ENCODE measurements at places on chromosomes 4 and X.
A peak's percentile ranks its signal among the peaks of the same experiment; 100 is the strongest.

DNA sequence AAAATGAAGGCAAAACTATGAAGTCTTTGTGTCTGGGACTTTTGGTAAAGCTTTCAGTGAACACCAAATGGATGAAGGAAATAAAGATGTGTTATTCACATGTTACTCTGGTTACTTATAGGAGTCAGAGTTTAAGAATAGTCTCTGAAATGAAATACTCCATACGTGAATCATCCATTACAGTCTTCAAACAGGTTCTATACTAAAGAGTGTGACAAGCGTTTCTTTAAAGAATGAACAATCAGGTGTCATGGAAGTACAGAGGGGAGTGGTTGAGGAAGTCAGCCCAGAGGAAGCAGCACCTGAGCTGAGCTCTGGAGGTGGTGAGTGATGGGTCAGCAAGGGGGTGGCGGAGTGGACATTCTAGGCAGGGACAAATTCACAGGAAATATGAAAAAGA, 41.8 kb upstream of the SORBS2 start:
- DNase-seq = no peak

DNA sequence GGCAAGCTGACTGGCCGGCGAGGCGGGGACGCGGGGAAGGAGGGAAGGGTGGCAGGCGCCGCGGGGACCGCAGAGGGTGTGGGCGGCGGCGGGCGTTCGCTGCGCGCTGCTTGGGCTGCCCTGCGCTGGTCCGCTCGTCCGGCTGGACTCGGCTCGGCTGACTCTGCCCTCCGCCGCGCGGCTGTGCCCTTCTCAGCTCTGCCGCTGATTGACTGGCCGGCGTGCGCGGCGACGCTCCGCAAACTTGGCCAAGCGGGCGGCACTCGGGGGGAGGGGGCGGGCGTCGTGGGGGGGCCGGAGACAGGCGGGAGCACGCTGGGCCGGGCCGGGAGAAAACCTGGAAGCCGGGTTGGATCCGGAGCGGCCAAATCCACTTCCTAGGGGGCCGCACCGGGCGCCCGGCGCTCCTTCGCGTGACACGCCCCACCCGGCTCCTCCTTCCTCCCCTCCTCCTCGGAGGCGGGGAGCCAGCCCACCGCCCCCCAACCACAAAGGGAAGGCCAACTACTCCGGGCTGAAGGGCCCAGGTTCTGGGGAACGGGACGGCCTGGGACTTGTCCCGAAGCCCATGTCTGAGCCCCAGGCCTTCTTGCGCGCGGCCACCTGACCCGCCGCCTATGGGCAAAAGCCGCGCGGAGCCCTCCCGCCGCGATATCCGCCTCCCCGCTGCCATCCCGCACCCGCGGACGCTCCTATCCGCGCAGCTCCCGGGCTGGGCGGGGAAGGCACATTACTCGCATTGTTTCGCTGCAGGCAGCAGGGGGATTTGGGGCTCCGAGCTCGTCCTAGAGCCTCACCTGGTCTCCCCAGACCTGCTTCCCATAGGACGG, at the start of gene GPC4:
Gene GPC4 (minus strand): TSS at position 214 of the 830 bp plus-strand sequence. CDS start 524 bp downstream, outside the sequence.
- DNase-seq = peak; percentile 4

DNA sequence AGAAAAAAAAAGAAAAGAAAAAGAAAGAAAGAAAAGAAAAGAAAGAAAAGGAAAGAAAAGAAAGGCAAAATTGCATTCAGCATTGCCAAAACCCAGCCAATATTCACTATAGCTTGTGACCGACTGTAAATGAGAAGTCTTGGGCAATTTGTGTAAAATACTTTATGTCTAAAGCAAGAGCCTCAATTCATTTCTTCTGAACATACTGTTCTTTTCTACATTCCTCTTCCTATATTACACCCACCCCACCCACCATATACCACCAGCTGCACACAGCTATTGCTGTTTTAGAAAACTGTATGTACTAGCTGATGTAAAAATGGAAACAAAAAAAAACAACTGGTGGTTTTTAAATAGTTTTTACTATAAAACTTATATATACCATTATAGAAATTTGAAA, 156.9 kb upstream of the TTC29 start:
- no peak for DNase-seq

DNA sequence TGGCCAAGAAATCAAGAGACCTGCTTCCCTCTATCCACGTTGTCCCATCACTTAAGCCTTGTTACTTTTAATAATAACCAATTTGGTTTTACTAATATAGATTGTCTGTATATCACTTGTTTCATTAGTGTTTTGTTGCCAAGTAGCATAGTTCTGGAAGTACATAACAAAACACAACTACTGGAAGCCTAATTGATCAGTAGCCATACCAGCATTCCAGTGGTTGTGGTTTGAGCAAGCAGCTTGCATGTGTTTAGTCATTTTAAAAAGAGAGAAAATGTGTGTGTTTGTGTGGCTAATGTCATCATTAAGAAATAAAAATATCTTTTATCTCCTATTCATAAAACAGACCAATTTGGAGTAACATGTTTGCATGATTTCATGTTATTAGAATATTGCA, 70.8 kb downstream of the PTPN13 start:
- DNase-seq = no peak

GRCh38 chr4:118839221-118839927, 3.4 kb upstream of the SEC24D start:
- DNase-seq = no peak

- DNase-seq = no peak
Measured at GRCh38 chrX:98299785-98300184, 1416.1 kb downstream of the RPA4 start.

- no peak for DNase-seq
Measured at GRCh38 chr4:2332976-2333319, 71.0 kb upstream of the MXD4 start.

DNA sequence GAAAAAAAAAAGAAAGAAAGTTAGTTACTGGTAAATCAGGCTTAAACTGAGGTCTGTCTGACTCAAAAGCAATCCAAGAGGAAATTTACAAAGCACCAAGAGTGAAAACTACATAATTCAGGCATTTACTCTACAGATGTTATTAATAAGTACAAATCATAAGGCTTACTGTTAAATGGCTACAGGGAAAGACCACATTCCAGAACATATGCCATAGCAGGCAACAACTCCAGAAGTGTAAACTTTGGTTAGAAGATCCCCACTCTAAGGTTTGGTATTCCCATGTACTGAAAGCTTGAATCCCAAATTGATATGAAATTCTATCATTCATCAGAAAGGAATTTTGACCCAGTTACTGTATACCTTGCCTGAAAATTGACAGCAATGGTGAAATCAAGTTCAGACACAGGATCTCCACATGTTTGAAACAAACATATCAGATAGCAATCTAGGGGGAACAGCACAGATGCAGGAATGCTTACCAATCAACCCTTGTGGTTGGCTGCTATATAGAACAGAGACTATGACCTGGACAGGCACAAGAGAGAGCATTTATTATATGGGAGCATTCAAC, 6.6 kb downstream of the USP26 start:
- DNase-seq = no peak

DNA sequence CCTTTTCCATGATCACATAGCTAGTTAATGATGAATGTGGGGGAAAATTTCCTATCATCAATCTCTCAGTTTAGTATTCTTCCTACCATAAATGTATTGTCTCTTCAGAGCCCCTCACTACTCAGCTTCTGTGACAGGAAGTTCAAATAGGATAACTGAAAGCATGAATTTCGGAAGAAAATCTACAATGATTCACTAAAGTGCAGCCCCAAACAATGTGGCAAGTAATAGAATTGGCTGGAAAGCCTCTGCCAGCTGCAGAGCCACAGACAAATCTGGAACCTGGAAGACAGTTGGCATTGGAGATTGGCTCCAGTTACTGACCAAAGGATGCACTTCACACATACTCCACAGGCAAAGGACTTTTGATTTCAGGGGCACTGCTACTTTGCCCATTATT, 35.2 kb downstream of the EGF start:
- peak; percentile 26 for DNase-seq

DNA sequence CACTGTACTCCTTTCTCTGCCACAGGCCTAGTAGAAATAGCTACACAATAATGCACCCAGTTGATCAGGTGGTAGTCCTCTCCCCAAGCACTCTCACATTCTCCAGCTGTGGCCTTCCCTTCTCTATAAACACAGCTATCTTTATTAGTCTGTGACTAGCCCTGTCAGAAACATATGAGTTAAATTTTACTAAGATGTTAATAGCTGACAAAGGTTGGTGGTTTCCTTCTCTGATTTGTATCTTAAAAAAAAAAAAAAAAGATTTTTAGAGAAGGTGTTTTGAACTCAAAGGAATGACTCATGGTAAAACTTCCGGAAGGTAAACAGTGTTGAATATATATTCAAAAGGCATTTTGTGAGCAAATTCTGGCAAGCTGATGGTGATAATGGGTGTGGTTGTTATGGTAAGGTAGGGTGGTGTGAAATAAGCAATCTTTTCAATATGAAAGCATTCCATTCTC, 327.4 kb downstream of the PPP3CA start:
- peak; percentile 21 for DNase-seq

DNA sequence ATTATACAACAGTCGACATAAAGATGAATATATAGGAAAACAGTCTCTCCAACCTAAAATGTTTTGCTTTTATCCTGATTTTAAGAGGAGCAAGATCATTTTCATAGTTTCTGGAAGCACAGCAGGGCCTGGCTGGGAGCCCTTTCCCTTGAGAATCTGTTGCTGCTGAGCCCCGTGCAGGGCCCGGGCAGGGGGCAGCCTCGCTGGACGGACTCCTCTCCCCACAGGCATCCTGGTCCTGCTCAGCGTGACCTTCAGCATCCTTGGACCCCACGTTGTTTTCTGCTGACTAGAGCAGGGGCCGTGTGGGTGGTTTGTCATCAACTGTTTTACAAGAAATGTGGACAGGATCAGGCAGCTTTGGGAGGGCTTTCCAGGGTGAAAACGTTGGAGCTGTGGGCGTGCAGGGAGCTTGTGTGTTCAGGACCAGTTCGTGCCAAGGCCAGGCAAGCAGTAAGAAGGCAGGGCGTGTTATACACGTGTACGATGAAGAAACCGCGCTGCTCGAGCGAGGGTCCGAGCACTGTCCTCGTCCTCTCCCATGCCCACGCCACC, 25.0 kb downstream of the CPZ start:
- no peak for DNase-seq

DNA sequence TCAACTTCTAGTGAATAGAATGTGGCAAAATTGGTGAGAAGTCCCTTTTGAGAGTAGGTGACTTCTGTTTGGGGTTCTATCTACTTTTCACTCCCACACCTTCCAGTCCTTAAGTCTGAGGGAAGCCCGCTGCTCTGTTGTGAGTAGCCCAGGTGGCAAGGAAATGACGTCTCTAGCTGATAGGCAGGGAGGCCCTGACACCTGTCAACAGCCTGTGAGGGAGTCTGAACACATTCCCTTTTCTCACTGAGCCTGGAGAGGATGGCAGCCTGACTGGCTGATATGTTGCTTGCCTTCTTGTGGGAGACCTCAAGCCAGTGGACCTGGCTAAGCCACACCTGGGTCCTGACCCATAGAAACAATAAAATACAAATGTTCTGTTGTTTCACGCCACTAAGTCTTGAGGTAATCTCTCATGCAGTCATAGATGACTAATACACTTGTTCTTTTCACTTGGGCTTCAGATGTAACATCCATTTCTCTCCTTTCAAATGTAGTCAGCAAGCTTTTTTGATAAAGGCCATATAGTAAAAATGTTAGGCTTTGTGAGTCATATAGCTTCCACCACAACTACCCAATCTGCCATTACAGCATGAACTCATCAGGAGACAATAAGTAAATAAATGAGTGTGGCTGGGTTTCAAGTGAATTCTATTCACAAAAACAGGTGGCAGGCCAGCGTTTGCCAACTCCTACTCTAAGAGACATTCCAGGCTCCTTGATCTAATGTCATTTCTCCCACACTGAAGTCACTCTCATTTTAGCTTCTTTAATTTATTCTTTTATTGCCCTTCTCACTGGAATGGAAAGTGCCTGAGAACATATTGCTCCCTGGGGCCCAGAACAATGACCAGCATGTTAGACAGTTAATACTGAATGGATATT, 265.1 kb upstream of the MAD2L1 start:
- peak; percentile 6 for DNase-seq
